ENCODE measurements at places on chromosomes 7 and 10.

GRCh38 chr7:46212425-46213153, 291.5 kb upstream of the IGFBP3 start:
- no peak for DNase-seq

GRCh38 chr7:105003275-105003674, 10.7 kb upstream of the KMT2E start:
- no peak for DNase-seq

DNA sequence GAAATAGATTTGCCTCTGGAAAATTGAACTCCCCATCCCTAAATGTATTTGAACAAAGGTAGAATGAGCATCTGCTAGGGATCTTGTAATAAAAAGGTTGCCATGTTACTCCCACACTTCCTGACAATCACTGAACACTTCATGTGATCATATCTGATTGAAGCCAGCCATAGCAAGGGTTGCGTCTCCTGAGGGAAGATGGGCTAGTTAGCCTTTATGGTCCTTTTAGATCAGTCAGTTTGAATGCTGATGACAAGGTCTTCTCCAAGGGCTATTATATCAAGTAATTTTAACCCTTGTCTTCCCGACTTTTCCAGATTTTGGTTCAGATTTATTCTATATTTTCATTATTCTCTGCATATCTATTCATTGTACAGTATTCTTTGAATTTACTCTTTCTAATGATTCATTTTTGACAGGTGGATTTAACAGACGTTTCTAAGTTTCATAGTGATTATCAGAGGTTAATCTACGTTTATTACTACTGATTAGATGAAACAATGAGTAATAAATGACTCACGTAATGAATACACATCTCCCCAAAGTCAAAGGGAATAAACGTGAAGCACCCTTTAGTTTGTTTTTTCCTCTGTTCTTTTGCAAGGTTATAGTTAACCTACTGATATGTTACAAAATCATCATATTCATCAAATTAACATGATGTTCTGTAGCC, 28.1 kb downstream of the CSGALNACT2 start:
- no peak for DNase-seq

GRCh38 chr7:158266426-158266816, 321.2 kb downstream of the PTPRN2 start:
- no peak for DNase-seq

DNA sequence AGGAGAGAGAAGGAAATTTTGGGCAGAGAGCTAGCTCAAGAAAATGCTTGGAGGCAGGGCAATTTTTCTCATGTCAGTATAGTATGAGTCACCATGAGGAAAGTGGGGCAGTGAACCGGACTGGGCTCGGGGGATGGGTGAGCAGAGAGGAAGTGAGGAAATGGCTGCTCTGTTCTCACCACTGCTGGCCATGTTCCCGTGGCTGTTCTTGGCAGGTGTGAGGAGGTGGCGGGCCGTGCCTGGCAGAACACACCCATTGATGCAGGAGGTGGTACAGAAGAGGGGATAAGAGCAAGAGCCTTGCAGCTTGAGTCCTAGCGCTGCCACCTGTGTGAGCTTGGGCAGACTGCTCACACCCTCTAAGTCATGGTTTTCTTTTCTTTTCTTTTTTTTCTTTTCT, 304.4 kb upstream of the LYZL1 start:
- no peak for DNase-seq

DNA sequence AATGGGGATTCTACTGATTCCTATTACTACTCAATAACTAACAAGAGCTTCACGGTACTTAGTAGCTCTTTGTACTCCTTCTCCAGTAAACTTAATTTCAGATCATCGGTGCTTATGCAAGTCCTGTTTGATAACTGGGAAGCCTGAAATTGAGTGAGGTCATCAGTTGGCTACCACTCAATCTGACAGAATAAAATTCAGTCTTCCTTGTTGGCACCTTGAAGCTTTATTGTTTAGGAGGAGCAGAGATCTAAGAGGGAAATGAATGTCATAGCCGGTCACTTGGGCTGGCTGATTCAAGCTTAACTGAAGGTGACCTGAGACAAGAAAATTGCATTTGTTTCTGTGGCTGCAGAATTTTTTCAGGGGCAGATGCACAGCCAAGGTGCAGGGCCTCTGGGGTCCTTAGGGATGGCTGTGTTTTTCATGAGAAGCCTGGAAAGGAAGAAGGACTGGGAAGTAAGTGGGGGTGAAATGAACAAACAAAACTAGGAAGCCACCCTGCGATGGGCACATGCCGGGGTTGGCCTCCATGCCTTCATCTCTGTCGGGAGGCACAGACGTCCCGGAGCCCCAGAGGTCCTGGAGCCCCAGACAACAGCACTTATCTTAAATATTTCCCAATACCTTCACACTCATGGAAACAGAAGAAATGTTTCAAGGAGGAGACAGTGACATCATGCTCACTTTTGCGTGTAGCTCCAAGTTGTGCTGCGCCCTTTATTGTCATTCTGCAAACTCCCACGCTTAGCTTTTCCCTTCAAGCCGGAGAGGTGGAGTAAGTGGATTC, 85.0 kb upstream of the KIF5B start:
- no peak for DNase-seq

DNA sequence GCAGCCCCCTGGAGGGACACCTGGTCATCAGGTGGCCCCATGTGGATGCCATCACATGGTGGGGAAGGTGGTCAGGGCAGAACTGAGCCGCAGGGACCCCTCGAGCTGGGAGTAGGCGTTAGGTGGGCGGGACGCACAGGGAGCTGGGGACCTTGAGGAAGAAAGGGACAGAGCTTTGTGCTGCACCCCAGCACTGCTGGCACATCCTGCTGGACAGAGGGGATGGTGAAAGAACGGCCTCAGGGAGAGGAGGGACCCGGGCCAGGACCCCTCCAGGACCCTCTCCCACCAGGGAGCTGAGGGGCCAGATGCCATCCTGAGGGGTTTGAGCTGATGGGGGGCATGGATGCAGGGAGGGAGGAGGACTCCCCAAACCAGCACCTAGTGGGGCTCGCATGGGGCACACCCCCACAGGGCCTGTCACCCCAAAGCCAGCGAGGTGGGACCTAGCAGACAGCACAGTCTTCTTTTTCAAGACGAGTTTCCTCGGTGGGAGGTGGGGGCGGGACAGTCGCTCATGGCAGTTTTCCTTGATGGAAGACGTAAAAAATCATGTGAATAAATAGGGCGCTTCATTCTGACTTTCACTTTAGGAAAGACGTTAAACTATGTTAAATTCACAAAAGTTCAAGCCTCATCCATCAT, 43.3 kb downstream of the STK32C start:
- no peak for DNase-seq

GRCh38 chr7:80508440-80508839, 3.4 kb downstream of the GNAT3 start:
- DNase-seq: no peak

GRCh38 chr10:78435484-78436221, 402.0 kb downstream of the RPS24 start:
- no peak for DNase-seq

- DNase-seq: no peak
These were observed 18.6 kb upstream of the ZNF32 start for GRCh38 chr10:43667317-43667731.

DNA sequence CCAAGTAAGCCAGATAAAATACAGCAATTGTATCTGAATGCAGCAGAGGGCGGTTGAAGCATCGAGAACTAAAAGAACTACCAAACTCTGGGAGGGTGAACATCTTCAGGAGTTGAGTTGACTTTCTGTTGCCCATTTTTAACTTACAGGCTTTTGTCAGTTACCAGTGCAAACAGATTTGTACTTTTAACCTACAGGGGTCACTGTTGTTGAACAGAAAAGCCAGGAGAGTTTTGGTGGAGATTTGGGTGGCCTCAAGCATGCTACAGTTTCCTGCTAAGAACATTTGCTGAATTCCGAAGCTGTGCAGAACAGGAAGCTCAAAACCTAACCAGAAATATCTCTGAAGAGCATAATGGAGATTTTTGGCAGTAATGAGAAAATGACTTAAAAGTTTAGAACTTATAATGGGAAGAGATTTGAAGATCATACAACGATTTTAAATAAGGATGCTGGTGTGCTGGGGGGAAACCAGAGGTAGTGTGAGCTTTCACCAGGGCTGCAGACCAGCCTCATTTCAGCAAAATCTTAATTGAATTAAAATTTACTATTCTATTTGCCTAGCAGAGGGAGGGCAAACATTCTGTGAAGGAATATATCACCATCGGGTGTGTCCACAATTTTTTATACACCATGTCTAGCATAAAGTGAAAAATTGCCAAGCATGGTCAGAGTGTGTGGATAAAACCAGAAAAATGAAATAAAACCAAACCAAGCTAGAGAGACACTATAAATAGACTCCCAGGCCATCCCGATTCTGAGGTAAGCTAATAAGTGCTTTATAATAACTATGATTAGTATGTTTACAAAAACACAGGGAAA, 208.6 kb upstream of the CCDC6 start:
- peak; percentile 34 for DNase-seq
